Psoas muscle (tissue), 8 donors: ENCODE measurements at places on chromosomes 1 and 21. TPM values are rescaled to one million over a fixed set of nuclear protein-coding genes. Genes with fewer than 3 reads are reported as not detected.

Gene CSMD2
- 0.13 TPM for total RNA-seq

Gene LMOD1
- total RNA-seq: 12.8 TPM

DNA sequence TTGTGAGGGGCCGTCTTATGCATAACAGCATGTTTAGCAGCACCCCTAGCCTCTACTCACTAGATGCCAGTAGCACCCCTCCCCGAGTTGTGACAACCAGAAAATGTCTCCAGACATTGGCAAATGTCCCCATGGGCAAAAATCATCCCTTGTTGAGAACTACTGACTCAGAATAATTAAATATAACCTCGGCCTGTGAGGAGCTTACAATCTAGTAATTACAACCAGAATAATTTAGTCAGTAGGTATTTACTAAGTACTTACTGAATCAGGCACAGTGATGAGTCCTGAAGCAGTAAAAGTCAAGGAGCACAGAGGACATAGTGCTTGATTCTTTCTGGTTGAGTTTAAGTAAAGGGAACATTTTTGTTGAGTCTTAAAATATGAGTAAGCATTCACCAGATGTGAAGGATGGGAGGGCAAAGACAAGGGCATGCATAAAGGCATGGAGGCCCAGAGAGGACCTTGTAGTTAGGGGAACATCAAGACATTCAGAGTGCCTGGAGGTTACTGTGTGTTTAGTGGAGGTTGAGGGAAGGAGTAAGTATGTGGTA is 44.1 kb upstream of the KCNQ4 start:
- DNase-seq: no peak

Gene MCL1
- 129 TPM for total RNA-seq

- no peak for DNase-seq
Measured at GRCh38 chr1:52266507-52266906, 99.5 kb downstream of the CC2D1B start.

GRCh38 chr1:168121401-168122011 is 15.2 kb downstream of the GPR161 start:
- DNase-seq: peak; percentile 72

GRCh38 chr21:20943561-20943997 is 54.6 kb upstream of the NCAM2 start:
- DNase-seq: no peak

Gene GLMN
- 5.5 TPM for total RNA-seq

Gene ESRRG
- 13.4 TPM for total RNA-seq

DNA sequence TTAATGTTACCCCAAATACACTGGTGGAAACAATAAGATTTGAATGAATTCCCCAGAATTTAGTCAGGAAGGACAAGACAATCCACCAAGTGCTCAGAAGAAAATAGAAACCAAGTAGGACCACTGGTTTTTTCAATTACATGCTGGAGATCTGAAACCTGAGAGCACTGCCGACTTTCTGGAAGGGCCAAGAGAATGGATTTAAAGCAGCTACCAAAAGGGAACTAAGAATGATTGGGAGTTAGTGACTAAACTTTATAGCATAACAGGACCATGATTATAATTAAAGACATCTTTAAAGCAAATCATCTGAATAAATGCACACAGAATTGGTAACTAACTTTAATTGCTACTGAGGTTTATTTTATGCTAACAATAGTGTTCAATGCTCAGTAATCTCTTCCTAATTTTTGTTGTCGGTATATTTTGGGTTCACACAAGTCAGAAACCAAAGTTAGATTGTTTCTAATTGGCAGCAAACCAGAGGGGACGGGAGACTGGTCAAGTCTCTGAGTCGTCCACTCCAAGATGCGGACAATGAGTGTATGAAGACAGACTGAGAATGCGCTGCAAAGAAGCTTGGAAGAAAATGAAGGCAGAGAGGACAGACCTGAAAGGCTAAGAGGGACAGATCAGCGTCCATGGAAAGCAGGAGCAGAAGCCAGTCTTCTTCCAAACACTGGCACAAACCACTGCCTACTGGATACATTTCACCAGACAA is 2.3 kb upstream of the RGS13 start:
- no peak for DNase-seq

- DNase-seq: peak; percentile 88
Measured at GRCh38 chr1:31413405-31414001, 490 bp downstream of the SERINC2 start.

Gene ADAM30
- not detected for total RNA-seq

Gene FHL3
- 1,187 TPM for total RNA-seq

Gene GJC2
- 0.48 TPM for total RNA-seq

- no peak for DNase-seq
Measured at GRCh38 chr1:168288311-168289052, 7.8 kb downstream of the TBX19 start.

DNA sequence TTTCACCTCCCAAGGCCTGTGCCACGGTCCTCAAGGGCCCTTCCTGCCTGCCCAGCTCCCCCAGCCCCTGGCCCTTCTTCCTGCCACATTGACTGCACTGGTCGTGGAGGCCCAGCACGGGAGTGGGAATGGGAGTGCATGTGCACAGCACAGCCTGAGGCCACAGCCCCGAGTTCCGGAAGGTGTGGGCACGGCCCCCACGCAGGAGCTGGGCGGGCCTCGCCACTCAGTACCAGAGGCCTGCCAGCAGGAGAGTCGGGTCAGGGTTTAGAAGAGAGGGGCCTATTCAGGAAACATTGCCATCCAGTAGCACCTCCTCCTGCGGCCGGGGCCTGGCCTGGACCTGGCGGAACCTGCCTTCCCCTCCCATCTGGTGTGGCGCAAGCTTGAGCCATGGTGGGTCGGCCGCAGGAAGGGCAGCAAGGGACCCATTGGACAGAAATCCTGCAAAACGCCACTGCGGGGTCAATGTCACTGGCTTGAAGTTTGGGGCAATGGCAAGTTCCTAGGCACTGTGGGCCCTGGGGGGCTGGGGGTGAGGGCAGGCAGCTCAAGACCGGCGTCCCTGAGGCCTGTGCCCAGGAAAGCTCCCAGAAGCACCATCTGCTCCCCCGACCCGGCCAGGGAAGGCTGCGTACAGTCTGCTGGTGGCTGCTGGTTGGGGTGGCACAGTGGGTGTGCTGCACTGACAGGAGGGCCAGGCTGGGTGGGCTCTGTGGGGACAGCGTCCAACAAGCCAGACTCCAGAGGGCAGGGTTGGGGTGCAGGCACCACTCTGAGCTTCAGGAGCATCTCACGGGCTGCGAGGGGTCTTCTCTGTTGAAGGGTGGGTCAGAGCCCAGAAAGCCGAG is 1.8 kb upstream of the TMEM52 start:
- peak; percentile 63 for DNase-seq

DNA sequence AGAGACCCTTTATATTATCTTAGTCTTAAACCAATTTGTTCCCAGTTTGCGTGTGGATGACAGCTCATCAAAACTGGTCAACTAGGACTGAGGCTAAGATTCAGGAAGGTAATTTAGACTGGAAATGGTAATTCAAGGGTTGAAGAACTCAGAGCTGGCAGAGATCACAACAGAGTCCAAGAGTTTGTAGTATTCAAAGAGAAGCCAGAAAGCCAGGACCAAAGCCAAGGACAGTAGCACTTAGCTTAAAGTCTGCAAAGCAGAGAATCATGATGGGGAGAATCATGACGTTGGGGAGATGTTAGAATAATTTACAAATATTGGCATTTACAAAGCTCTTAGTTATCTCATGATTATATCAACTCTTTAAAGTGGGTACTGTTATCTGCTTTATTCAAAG is 32.6 kb downstream of the RNF11 start:
- no peak for DNase-seq

Gene RAP1A
- total RNA-seq: 63.6 TPM

GRCh38 chr1:197036861-197037260 is 30.2 kb downstream of the F13B start:
- DNase-seq: no peak

DNA sequence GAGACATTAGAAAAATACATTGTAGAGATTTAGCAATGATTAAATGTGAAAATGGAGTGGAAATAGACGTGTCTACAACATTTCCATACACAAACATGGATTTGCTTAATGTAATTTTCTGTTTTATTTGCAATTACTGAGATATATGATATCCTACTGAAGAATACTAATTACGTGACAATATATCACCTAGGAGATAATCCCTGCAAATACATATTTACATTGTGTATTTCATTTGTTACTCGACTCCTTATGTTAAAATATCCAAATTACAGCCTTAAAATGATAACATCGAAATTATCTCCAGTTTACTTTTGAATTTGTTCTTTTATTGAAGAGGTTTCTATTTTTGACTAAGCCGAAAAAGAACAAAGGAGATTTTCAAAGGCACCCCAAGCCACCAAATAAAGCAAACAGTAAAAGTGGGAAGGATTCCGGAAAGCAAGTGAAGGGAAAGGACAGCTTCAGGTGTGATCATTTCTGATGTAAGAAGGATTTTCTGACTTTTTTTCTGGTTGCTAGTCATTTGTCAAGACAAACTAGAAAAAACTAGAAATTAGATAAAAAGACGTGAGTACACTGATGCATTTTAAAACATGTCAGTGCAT is 7.9 kb downstream of the LHX4 start:
- DNase-seq: no peak

Gene HSPA6
- 0.49 TPM for total RNA-seq

- no peak for DNase-seq
Measured at GRCh38 chr1:1875932-1876331, 15.0 kb downstream of the GNB1 start.

- no peak for DNase-seq
Measured at GRCh38 chr1:114040273-114041015, 61.2 kb downstream of the OLFML3 start.

DNA sequence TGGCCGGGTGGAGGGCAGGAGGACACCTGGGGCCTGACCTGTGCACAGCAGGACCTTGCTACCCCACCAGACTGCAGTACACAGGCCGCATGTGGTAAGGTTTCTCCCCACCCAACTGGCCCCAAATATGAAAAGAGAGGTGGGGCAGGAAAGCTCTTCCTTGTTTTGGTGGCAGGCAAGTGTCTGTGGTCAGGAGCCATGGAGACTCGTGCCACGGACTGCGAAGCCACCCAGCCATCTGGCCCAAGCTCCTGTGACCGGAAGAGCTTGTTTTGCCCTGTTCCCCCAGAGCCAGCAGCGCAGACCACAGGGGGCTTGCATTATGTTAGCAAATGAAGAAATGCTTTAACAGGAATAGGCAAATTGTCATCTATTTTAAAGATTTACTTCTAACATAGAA is 54.9 kb downstream of the OLIG1 start:
- DNase-seq: no peak

DNA sequence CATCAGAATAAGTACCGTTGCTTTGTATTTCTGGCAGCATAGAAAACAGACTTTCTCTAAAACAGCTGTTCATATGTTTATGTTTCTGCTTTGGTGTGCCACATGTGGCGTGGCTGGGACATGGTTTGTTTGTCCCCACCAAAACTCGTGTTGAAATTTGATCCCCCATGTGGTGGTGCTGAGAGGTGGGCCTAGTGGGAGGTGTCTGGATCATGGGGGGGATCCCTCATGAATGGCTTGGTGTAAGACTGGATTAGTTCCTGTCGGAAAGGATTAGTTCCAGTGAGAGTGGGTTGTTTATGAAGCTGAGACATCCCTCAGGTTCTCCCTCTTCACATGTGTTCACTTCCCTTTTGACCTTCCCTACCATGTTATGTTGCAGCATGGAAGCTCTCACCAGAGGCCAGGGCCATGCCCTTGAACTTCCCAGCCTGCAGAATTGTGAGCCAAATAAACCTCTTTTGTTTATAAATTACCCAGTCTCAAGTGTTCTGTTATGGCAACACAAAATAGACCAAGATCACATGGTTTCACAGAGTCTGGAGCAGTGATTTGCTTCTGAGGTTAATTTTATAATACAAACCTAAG is 17.9 kb upstream of the H3-3A start:
- no peak for DNase-seq

DNA sequence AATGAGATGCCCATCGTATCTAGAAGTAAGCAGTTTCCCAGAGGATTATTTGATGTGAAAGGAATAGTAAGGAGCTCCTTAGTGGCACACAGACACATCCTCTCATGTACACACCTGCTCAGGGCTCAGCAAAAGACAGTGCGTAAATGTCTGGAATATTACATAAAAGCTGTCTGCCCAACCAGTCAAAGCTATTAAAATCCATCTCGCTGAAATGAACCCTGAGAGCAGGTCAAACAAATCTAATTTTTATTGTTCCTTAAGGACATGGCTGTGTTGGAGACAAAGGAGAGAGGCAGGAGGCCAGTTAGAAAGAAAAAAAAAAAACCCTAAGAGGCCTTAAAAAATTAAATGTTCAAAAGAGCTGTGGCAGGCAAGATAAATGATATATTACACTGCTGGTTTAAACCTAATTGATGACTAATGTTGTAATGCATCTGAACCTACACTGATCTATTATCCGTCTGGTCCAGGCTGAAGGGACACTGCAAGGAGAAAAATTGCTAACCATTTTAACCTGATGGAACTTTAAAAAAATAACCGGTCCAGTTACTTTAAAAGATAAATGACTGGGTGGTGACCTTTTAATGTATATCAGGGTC is 58.5 kb upstream of the FGGY start:
- no peak for DNase-seq

DNA sequence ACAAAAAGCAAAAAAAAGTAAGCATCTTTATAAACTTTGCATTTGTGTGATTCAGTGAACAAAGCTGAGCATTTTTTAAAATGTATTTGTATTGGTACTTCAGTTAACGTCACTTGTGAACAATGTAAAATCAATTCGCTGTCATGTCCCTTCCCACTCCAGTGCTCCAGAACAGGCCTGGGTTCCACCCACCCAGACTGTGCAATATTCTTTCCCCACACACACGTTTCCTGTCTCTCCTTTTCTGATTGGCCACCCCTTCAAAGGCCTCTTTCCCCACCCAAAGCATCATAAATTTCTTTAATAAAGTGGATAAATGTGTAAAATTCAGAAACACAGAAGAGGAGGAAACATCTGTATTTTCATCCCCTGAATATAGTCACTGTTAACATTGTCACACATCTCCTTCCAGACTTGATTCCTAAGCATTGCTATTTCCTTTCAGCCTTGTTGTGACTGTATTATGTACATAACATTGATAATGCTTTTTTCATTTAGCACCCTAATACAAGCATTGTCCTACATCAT is 12.0 kb downstream of the CLEC20A start:
- DNase-seq: no peak

- DNase-seq: no peak
Measured at GRCh38 chr1:204081791-204082513, 9.0 kb downstream of the SOX13 start.

- DNase-seq: no peak
Measured at GRCh38 chr1:154902938-154903566, 33.0 kb upstream of the KCNN3 start.

DNA sequence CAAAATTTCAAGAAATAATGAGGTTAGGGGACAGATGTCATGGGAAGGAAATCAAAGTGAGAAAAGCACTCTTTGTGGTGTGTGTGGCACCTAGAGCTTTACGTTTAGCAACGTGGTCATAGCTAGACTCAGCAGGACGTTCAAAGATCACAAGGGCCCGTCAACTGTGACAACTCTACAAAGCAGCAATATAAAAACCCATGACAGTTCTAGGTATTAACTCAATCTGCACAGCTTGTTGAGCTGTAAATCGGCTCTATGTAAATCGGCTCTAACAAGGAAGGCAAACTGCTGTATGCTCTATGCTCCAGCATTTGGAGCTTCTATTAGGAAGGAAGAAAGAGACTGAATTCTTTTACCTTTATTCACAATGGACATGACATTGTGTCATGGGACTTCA is 64.8 kb downstream of the TP53BP2 start:
- DNase-seq: no peak

Gene SARS1
- total RNA-seq: 98.1 TPM
